Caudate nucleus (tissue), 63 donors: ENCODE measurements at places on chromosomes 1 and 21.

DNA sequence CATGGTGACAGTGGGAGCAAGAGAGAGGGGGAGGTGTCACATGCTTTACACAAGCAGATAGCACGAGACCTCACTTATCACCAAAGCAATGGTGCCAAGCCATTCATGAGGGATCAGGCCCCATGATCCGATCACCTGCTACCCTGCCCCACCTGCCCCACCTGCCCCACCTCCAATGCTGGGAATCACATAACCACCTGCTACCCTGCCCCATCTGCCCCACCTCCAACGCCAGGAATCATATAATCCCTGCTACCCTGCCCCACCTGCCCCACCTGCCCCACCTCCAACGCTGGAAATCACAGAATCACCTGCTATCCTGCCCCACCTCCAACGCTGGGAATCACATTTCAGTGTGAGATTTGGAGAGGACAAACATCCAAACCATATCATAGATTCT is 10.6 kb upstream of the AIRE start:
- DNase-seq, result no peak

- peak; percentile 37 for DNase-seq
These were observed 50.4 kb upstream of the F3 start for GRCh38 chr1:94591823-94592570.

GRCh38 chr21:34691390-34692032 is 22.7 kb downstream of the CLIC6 start:
- DNase-seq, result no peak

DNA sequence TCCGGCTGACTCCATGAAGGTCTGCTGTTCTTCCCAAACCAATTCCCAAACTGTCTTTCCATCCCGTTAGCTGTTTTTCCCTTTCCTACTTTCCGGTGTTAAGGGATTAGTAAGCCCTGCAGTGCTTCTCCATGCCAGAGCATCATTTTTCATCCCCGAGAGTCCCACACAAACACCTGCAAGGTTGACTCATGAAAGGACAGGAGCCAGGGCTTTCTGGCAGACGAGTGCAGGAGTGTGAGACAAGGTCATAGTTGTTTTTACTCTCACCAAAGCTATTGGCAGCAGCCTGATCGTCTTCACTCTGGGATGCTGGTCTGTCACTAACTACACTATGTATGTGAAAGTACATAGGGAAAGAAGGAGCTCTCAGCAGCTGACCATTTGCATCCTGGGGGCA is 10.2 kb upstream of the BECN2 start:
- no peak for DNase-seq

GRCh38 chr1:117586747-117587498 is 18.9 kb upstream of the TENT5C start:
- no peak for DNase-seq

GRCh38 chr1:226066415-226067078 is 4.0 kb downstream of the H3-3A start:
- DNase-seq, result no peak

DNA sequence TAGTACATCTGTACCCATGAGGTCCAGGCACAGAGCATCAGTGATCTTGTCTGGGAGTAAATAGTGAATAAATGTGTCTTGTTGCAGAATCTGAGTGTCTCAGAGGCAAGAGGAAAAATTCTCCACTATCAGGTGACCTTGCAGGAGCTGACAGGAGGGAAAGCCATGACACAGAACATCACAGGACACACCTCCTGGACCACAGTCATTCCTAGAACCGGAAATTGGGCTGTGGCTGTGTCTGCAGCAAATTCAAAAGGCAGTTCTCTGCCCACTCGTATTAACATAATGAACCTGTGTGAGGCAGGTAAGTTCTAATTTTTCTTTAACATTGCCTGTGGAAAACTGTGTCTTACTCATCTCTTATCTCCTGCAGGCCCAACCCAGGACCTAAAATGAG is 43.1 kb downstream of the IL12RB2 start:
- DNase-seq, result no peak

DNA sequence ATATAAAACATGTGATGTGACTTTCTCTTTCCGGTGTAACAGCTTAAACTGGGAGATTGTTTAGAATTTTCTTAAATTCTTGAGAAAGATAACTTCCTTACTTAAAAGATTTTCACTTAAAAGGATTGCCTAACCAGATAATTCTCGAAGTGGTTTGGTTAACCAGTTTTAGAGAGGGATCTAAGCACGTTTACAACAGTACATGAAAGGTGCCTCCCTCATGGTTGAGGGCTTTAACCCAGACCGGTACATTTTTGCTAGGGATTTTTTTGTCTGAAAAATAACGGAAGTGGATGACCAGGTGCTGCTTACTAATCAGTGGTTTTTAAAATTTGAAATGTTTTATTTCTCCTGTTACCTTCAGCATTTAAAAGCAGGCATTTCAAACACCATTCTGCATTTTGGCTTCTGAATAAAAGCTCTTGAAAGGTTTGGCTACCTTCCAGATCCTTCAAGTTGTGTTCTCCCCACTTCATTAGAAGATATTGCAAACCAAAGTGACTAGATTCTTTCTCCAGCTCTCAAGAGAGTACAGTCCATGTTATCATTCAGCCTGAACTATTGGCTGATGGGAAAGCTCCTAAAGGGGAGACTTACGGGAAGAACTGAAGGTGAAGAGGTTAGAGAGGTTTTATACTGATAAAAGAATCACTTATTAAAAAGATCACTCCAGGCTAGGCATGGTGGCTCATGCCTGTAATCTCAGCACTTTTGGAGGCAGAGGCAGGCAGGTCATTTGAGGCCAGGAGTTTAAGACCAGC is 12.8 kb downstream of the S100PBP start:
- DNase-seq, result no peak

GRCh38 chr21:42843056-42843455 is 36.3 kb downstream of the WDR4 start:
- no peak for DNase-seq

DNA sequence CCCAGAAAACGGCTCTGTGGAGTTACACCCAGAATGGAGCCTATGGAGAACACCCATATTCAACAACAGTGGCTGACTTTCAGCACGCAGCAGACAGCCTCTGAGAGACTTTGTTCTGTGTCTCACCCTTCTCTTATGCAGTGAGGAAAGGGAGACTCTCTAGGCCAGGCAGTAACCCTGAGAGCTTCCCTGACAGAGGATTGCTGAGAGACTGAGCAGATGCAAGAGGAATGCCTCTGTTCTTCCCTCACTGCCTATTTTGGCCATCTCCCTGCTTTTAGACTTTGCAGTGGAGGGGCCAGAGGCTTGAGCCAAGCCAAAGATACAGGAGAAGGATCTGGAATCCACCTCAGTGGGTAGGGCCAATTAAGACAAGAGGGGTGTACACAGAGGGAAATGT is 41.8 kb upstream of the SLC16A1 start:
- no peak for DNase-seq

- DNase-seq, result no peak
These were observed 782 bp upstream of the PFKL start for GRCh38 chr21:44299085-44299457.

DNA sequence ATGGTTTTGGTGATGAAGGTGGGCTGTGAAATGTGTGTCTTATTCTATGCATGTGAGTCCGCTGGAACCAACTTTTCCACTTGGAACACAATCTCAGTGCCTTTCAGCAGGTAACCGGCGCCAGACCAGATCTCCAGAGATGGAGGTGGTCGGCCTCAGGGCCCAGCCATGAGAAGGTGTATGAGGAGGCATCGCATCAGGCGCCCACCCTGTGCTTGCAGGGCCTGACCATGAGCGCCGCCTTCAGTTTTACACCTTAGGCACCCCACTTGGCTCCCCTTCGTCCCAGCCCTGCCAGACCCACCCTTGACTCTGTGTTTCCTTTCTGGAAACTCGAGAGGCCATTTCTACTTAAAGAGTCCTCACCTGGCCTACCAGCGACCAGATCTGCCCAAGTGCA is 48.6 kb upstream of the ATF3 start:
- DNase-seq, result no peak

DNA sequence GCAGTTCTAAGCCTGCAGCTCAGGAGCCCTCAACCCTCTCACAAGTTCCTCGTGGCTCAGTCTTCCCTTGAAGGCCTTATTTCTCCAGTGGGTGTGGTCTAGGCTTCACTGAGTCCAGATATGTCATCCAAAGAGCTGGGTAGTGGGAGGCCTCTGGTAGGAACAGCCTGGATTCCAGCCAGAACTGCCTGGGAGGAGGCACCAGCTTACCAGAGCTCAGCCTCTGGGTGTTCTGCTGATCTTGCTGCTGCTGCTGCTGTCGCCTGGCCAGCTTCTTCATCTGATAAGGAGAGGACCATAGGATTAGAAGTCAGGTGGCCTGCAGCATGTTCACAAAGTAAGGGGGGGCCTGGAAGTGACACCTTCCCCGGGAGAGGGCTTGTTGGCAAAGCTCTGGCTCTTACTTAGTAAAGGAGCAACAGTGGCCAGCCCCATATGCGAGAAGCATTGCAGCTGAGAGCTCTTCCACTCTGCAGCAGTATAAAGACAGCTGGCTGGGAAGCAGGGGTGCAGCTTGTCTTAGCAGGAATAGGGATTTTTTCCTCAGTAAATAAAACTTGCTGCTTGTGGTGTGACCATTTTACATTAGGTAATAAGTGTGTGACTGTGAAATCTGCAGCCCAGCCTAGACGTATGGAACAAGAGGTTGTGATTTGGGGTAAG is 148.5 kb downstream of the LMX1A start:
- DNase-seq, result no peak

DNA sequence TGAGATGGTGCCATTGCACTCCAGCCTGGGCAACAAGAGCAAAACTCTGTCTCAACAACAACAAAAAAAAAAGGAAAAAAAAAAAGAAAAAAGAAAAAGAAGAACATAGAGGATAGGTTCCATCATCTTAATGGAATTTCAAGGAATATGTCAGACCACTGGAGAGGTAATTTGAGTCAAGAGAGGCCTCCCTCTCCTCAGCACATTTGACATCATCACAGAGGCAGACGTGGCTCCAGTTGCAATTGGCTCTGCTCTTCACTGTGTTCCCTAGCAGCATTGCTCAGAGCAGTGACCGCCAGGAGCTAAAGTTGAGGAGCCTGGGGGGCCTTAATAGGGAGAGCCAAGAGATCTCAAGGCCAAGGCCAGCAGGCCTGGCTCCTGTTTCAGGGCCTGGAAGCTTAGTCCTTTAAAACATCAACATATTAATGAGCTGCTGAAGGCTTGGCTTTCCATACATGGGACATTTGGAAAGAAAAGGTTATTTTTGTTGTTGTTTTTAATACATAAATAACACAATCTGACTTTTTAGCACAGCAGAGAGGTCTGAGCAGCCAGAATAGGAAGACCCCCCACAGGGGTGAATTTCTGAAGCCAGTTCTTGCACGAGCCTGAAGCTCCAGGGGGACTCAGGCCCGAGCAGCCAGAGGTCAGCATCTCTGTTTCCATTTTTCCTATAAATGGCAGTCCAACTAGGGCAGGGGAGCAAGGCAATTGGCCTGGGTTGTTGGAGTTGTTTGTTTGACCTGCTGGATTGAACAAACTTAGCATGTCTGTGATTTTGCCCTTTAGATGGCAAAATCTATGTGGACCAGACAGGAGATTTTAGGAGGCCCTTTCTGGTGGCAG is 118.3 kb upstream of the FGGY start:
- DNase-seq, result peak; percentile 13

DNA sequence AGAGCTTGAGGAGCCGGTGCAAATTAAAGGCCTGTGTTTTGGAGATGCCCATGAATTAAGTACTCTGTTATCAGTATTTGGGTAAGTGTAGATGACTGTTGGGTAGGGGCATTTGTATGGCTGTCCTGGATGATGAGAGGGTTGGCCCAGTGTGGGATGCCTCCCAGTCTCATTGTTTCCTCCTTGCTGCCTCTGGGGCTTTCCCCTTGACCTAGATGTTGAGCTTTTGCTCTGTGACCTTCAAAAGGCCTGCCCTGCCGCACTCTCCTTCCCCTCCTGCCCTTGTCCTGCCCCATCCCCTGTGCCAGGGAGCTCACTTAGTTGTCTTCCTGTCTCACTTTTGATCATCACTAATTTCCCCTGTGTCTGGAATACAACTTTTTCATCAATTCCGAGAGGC is 10.0 kb downstream of the GALNT2 start:
- no peak for DNase-seq

- DNase-seq, result no peak
These were observed 28.2 kb upstream of the CNTN2 start for GRCh38 chr1:205014783-205015182.

DNA sequence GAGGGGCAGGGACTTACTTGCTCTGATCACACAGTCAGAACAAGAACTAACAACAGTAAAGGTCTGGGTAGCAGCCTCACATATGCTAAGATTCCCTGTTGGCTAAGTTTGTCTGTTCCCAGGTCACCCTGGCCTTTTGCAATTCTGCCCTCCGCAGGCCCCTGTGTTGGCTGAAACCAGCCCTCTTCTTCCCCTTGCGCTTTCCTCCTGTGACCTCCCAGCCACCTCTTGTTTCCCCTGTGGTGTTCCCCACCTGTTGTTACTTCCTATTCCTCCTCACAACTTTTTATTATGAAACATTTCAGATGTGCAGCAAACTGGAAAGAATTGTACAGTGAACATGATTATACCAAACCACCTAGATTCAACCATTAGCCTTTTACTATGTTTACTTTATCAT is 23.4 kb downstream of the MAPKAPK2 start:
- no peak for DNase-seq

DNA sequence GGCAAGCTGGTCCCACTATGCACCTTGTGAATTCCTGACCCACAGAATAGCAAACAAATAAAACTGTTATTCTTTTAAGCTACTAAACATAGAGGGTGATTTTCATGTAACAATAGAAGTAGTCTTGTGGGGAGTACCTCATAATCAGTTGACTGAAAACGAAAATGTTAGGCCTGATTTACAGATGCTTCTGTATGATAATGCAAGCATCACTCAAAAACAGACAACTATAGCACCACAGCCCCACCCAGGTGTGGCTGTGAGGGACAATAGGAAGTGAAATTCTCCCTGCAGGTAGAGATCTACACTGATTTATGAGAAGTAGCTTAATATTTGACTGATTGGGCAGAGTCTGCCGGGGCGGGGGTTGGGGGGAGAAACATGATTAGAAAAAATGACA is 26.5 kb upstream of the KRTAP19-8 start:
- DNase-seq, result no peak

- no peak for DNase-seq
These were observed 85.9 kb upstream of the SIM2 start for GRCh38 chr21:36613059-36613458.

DNA sequence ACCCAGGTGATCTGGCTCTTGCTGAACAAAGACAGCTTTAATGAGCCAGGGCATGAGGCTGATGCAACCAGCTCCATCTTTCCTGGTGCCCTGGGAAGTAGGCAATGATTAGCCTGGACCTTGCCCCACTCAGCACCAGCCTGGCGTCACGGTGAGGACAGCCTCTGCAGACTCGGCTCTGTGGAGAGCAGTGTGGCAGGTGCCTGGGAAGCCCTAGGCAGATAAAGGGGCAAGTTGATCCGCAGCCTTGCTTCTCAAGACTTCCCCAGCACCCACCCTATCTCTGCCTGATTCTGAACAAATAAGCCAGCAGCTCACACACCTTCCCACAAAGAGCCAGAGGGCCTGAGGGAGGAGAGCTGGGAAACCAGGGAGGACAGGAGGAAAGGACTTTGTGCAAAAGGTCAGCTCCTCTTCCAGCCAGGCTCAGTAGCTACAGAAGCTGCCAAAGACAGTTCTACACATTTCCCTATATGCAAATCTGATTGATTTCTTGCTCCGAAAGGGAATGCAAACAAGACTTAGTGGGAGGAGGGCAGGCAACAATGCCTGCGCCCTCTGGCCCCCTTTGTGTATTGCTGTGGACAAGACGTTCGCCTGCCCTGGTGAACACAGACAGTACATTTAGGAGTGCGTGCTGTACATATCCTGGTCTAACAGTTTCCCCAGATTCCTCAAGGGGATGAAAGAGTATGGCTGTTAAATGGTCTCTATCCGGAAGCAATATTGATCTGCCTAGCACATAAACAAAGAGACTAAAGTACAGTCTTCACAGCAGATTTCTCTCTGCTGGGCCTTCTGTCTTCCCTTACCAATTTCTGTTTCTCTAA is 63.8 kb downstream of the BCAR3 start:
- DNase-seq, result no peak

GRCh38 chr1:115057661-115058254 is 28.1 kb downstream of the TSHB start:
- no peak for DNase-seq
